ENCODE measurements at places on chromosomes 5 and 9.

DNA sequence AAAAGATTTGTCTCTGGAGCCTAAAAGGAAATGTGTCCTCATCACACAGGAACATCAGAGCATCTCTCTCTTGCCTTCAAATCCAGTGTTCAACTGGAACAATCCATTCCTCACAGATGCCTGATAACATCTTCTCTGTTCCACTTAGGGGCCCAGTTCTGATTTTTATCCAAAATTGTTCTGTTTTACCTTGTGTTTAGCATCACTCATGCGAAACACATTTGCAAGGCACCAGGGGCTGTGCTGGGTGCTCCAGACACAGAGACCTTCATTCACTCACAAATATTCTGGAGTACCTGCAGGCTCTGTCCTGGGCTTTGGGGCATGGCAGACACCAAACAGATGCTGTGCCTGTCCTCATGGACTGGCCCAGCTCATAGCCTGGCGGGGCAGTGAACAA lies 13.8 kb downstream of the GABBR2 start:
- no peak for DNase-seq
- H3K36me3 ChIP-seq = no peaks in the 10 kb centered on the region
- H3K27me3 ChIP-seq = peaks cover 42% of the 10 kb centered on the region

DNA sequence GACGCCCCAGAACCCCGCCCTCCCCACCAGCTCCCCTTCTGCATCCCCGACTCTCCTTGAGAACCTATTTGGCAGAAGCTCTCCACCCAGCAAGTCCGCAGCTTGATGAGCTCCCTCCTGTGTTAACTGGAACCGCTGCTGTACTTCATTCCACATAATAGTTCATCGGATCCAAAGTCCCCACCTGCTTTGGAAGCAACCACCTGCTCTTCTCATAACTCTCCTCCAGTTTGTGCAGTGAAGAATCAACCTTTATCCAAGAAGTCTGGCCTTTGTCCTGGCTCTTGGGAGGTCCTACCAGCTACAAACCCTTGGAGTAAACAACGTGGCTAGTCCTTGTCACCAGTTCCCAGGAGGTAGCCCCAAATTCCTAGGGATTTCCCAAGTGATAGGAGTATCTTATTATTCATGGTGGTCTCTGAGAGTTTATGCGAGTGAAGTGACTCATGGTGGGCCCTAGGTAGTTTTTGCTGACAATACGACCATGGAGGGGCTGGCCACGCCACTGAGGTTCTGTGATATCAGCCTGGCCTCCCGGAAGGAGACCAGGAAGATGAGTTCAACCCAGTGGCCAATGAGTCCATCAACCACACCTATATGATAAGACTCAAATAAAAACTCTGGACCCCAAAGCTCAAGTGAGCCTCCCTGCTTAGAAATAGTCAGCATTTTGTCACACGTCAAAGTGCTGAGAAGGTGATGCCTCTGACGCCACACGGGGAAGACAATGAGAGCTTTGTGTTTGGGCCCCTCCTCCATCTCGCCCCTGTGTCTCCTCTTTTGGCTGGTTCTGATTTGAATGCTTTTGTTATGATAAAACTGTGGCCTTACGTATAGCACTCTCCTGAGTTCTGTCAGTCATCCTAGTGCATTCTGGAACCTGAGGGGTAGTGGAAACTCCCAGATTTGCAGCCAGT lies 3.6 kb upstream of the IL4 start:
- H3K4me1 ChIP-seq = peaks cover 3% of the 10 kb centered on the region
- no peak for DNase-seq

- no peak overlapping the region for H3K4me3 ChIP-seq
- H3K4me1 ChIP-seq = peaks cover 24% of the 10 kb centered on the region
- no peaks in the 10 kb centered on the region for H3K36me3 ChIP-seq
- H3K27ac ChIP-seq = peak overlapping the region; percentile 62
- H3K27me3 ChIP-seq = no peaks in the 10 kb centered on the region
Observed at GRCh38 chr5:173764332-173765028, 123.7 kb upstream of the CPEB4 start.

DNA sequence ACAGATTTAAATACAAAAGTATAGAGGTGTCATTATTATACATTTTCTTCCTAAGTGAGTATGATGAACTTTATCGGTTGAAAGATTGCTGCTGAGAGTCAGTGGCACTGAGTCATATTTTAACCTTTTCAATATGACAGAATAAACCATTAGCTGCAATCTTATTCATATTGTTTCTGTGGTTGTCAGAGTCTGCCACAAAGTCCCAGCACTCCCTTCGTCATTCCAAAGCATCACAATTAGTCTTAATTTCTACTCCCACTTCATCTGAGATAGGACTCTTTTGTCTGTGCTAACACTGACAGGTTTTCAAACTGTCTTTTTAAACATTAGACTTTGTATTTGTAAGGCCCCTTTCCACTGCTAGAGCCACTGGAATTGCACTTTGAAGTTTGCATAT lies 656.9 kb downstream of the MTRR start:
- no peaks in the 10 kb centered on the region for H3K36me3 ChIP-seq
- H3K4me3 ChIP-seq = no peak overlapping the region
- DNase-seq = no peak
- H3K27me3 ChIP-seq = peaks cover 4% of the 10 kb centered on the region
- no peak overlapping the region for H3K27ac ChIP-seq

DNA sequence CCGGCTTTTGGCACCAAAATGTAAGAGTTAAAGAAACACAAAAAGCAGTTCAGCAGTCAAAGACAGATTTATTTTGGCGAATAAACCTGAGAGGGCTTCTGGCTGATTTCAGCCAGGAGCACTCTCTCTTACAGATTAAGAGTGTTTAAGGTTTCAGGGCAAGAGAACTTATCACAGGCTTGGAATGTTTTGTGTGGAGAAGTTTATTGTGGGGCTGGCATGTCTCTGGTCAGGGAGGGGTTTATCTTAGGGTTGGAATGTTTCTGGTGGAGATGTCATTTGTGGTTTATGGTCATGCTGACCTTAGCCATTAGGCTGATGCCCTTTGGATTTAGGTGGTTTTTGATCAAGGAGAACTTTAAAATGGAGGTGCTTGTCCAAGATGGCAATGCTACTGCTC lies 622.3 kb upstream of the PTPRD start:
- H3K36me3 ChIP-seq = no peaks in the 10 kb centered on the region
- no peaks in the 10 kb centered on the region for H3K27me3 ChIP-seq
- H3K27ac ChIP-seq = no peak overlapping the region

DNA sequence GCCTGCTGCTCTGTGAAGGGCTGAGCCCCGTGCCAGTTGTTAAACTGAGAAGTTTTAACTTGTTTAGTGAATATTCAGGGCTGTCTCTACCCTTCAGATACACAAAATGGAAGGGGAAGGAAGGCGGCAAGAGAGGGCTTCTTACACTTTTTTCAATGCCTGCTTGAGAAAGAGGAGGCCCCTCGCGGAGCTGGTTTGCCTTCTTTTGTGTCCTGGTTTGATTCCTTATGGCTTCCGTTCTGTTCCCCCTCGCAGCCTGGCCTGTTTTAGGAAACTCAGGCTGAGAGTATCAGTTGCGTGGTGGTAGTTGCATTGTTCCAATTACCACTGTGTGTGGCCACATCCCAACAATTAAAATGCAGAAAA lies 1.0 kb downstream of the FAM53C start:
- peak overlapping the region; percentile 94 for H3K4me3 ChIP-seq
- H3K27ac ChIP-seq = peak overlapping the region; percentile 98
- no peaks in the 10 kb centered on the region for H3K27me3 ChIP-seq
- no peak for DNase-seq

Measured in mesothelial cell of epicardium (in vitro differentiated cells).